ENCODE measurements at places on chromosomes 13 and 19.

GRCh38 chr19:5023128-5023571 is 54.2 kb downstream of the KDM4B start:
- no peak overlapping the region for H3K4me3 ChIP-seq
- no peaks in the 10 kb centered on the region for H3K4me1 ChIP-seq
- H3K36me3 ChIP-seq: peaks cover 2% of the 10 kb centered on the region
- H3K27me3 ChIP-seq: no peaks in the 10 kb centered on the region

- no peaks in the 10 kb centered on the region for H3K27me3 ChIP-seq
- no peak overlapping the region for H3K4me3 ChIP-seq
- H3K36me3 ChIP-seq: no peaks in the 10 kb centered on the region
- no peak overlapping the region for H3K27ac ChIP-seq
- no peaks in the 10 kb centered on the region for H3K4me1 ChIP-seq
- DNase-seq: no peak
Measured at GRCh38 chr13:111562716-111563115, 242.3 kb downstream of the TEX29 start.

GRCh38 chr13:48829536-48829935 is 146.2 kb upstream of the FNDC3A start:
- H3K4me1 ChIP-seq: no peaks in the 10 kb centered on the region
- DNase-seq: no peak
- H3K36me3 ChIP-seq: no peaks in the 10 kb centered on the region
- H3K27me3 ChIP-seq: no peaks in the 10 kb centered on the region
- H3K27ac ChIP-seq: no peak overlapping the region

- H3K4me3 ChIP-seq: no peak overlapping the region
- no peaks in the 10 kb centered on the region for H3K36me3 ChIP-seq
- no peak for DNase-seq
- no peak overlapping the region for H3K27ac ChIP-seq
- H3K4me1 ChIP-seq: no peaks in the 10 kb centered on the region
Measured at GRCh38 chr13:108495646-108496361, 133.6 kb upstream of the MYO16 start.

- DNase-seq: no peak
- peak within 1 kb of the TSS; percentile 23 for H3K4me3 ChIP-seq
- no peak within 1 kb of the TSS for H3K27ac ChIP-seq
- H3K4me1 ChIP-seq: no peaks in the 10 kb centered on the region
Measured at GRCh38 chr13:111115061-111115964, at the start of gene ARHGEF7. ARHGEF7 (plus strand) TSS chr13:111115310; CDS start chr13:111115527, 217 bp downstream.

- H3K4me1 ChIP-seq: no peaks in the 10 kb centered on the region
- H3K36me3 ChIP-seq: no peaks in the 10 kb centered on the region
- DNase-seq: no peak
- peaks cover 3% of the 10 kb centered on the region for H3K27me3 ChIP-seq
- no peak overlapping the region for H3K27ac ChIP-seq
Measured at GRCh38 chr19:49952479-49952836, 8.5 kb downstream of the SIGLEC11 start.

DNA sequence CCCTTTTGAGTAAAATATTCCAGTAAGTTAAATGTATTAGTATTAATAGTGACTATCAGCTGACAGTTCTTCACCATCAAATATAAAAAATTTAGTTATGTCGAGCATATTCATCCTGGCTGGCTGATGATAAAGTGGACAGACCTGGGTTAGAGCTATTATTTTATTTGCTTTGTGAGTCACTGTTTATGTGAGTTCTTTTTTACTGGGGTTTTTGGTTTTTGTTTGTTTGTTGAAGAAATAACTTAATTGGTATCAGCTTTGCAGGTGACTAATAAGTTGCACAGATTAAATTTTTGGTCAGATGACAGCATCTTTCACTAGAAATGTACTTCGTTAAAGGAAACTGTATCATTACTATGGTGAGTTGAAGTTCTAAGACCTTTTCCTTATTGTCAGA is 224.7 kb downstream of the GGACT start:
- no peak for DNase-seq
- no peak overlapping the region for H3K4me3 ChIP-seq
- H3K4me1 ChIP-seq: no peaks in the 10 kb centered on the region
- no peaks in the 10 kb centered on the region for H3K27me3 ChIP-seq
- no peaks in the 10 kb centered on the region for H3K36me3 ChIP-seq

- no peak overlapping the region for H3K4me3 ChIP-seq
- no peak overlapping the region for H3K27ac ChIP-seq
- H3K27me3 ChIP-seq: peaks cover 6% of the 10 kb centered on the region
- no peaks in the 10 kb centered on the region for H3K4me1 ChIP-seq
- H3K36me3 ChIP-seq: no peaks in the 10 kb centered on the region
Measured at GRCh38 chr19:30551271-30551670, 179.1 kb downstream of the ZNF536 start.

DNA sequence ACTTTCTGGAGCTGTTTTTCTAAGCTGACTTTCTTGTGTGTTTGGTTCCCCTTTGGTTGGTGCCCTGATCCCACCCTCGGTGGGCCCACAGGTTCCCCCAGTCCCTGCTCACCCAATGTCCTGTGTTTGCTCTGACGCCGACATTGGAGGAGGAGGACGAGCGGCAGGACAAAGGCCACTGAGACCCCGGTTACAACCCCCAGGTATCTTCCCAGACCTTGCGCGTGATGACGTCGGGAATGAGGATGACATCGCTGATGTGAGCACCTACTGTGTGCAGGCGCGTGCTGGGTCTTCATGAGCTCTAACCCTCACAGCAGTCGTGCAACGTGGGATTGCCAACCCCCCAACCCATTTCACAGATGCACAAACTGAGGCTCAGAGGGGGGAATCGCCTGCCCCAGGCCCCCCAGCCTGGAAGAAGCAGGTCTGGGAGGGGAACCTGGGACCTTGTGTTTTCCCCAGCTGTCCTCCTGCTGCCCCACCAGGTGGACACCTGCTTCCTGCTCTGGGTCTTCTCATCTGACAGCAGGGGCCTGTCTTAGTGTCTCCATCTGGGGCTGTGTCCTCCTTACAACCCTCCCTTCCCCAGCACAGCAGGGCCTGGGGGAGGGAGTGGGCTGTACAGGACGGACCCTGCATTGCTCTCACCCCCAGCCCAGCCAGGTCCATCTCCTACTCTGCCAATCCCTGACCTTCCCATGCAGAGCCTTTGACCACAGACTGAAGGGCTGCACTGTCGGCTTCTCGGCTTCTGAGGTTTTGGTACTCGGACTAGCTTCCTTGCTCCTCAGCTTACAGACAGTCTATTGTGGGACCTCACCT is 4.7 kb upstream of the LILRA6 start:
- no peak for DNase-seq
- no peaks in the 10 kb centered on the region for H3K4me1 ChIP-seq
- no peak overlapping the region for H3K4me3 ChIP-seq
- no peak overlapping the region for H3K27ac ChIP-seq
- H3K27me3 ChIP-seq: peaks cover 2% of the 10 kb centered on the region
- H3K36me3 ChIP-seq: no peaks in the 10 kb centered on the region

DNA sequence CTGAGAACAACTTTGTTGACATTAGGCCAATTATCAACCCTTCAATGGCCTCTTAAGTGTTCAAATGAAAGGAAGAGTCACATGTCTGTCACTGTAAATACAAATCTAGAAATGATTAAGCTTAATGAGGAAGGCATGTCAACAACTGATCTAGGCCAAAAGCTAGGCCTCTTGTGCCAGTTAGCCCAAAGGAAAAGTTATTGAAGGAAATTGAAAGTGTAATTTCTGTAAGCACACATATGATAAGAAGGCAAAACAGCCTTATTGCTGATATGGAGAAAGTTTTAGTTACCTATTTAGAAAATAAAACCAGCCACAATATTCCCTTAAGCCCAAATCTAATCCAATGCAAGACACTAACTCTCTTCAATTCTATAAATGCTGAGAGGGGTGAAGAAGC is 604.7 kb downstream of the SLITRK6 start:
- DNase-seq: no peak
- no peaks in the 10 kb centered on the region for H3K4me1 ChIP-seq
- H3K36me3 ChIP-seq: no peaks in the 10 kb centered on the region
- H3K27me3 ChIP-seq: no peaks in the 10 kb centered on the region
- no peak overlapping the region for H3K4me3 ChIP-seq

- H3K4me3 ChIP-seq: no peak overlapping the region
- no peak overlapping the region for H3K27ac ChIP-seq
- H3K27me3 ChIP-seq: no peaks in the 10 kb centered on the region
- no peak for DNase-seq
- peaks cover 61% of the 10 kb centered on the region for H3K36me3 ChIP-seq
- peaks cover 14% of the 10 kb centered on the region for H3K4me1 ChIP-seq
Measured at GRCh38 chr13:20019043-20019442, 60.5 kb downstream of the ZMYM2 start.

- H3K36me3 ChIP-seq: no peaks in the 10 kb centered on the region
- H3K4me3 ChIP-seq: no peak overlapping the region
- H3K4me1 ChIP-seq: no peaks in the 10 kb centered on the region
- H3K27ac ChIP-seq: no peak overlapping the region
Measured at GRCh38 chr13:111456452-111457230, 136.2 kb downstream of the TEX29 start.

GRCh38 chr13:27559719-27560118 is 60.6 kb downstream of the LNX2 start:
- no peak overlapping the region for H3K27ac ChIP-seq
- DNase-seq: no peak
- H3K4me1 ChIP-seq: no peaks in the 10 kb centered on the region
- no peak overlapping the region for H3K4me3 ChIP-seq
- no peaks in the 10 kb centered on the region for H3K27me3 ChIP-seq

- DNase-seq: no peak
- H3K27me3 ChIP-seq: no peaks in the 10 kb centered on the region
- H3K4me3 ChIP-seq: no peak overlapping the region
- H3K4me1 ChIP-seq: no peaks in the 10 kb centered on the region
Measured at GRCh38 chr19:18126097-18126496, 26.9 kb upstream of the PIK3R2 start.

DNA sequence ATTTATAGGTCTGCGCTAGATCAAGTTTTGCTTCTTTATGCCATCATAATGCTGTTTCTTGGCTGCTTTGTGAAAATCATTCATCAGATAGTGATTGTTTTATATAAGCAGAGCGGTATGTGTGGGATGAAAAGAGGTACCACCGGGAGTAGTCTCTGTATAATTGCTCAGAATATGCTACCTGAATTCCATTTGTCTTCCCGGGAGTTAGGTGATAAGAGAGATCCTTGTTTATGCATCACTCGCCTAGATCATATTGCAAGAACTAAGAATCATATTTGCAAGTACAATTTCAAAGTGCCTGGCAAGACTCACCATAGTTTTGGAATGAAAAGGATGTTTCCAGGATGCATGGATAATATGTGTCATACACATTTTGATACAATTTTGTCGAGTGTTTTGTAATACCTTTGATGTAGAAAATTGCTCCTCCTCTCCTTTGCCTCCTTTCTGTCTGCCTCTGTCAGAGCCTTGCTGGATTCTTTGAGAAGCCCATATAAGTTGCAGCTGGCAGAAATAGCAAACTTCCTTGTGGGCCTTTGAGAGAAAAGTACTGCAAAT is 1306.0 kb upstream of the SLC10A2 start:
- no peak overlapping the region for H3K27ac ChIP-seq
- DNase-seq: no peak
- H3K36me3 ChIP-seq: no peaks in the 10 kb centered on the region
- no peaks in the 10 kb centered on the region for H3K27me3 ChIP-seq
- H3K4me3 ChIP-seq: no peak overlapping the region

DNA sequence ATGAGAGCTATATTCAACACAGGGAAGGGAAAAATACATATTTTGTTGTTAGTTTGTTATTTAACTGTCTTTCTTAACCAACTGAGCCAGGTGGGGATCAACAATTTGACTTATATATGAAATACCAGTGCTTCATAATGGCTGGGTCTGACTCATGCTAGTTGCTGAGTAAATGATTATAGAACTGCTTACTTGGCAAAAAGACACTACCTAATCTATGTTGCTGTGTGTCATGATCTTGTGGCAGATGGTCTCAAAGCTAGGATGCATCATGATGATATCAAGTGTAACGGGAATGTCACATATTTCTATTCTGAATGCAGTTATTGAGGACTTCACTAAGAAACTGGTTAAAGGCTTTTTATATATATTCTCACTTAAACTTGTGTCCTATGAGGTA is 727.4 kb upstream of the SLITRK1 start:
- no peak overlapping the region for H3K27ac ChIP-seq
- no peaks in the 10 kb centered on the region for H3K36me3 ChIP-seq
- no peaks in the 10 kb centered on the region for H3K4me1 ChIP-seq
- H3K4me3 ChIP-seq: no peak overlapping the region
- DNase-seq: no peak

Data from RWPE2 (cell line).